ENCODE measurements at places on chromosomes 5 and 9.

DNA sequence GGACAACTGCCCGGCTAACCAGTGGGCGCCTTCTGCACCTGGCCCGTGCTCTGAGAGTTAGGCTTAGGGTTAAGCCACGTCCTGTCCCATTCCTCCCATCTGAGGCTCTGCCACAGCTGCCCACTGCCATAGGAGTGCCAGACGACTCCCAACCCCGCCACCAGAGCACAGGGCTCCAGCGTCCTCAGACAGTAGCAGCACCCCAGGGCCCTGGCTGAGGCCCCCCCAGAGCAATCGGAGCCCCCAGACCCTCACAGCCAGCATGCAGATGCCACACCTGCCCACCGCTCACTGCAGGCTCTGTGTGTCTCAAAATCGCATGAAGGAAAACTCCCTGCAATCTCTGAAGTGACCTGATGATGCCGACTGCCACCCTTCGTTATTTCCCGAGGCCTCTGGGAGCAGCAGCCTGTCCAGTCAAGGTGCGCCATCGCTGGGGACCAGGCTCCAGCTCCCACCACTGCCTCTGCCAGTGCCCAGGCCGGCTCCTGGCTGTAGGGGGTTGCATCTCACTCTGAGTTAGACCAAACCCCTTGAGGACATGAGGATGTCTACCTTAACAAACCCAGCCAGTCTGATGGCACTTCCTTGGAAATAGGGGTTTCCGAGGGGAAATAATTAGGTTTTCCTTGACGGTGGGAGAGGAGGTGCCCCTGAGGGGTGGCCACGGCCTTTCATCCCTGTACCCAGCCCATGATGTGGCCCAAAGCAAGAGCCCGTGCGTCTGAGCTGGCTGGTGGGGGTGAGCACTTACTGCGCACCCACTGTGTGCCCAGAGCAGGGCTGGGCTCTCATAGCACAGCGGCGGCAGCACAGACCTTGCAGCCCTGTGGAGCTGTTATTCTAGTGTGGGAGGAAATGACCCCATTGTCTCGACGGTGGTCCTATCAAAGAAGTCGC, 58.0 kb upstream of the RNF130 start:
- no peak for DNase-seq

DNA sequence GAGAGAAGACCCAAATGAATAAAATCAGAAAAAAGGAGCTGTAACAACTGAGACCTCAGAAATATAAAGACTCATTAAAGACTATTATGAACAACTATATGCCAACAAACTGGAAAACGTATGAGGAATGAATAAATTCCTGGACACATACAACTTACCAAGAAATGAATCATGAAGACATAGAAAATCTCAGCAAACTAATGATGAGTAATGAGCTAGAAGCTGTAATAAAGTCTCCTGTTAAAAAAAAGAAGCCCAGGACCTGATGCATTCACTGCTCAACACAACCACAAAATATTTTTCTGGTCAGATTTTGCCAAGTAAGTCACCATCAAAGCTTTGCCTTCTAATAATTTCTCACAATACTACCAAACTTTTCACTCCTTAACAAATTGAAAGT, 666.7 kb downstream of the LRRC70 start:
- DNase-seq: no peak

- no peak for DNase-seq
These were observed 43.2 kb upstream of the PRSS3 start for GRCh38 chr9:33752130-33752637.

DNA sequence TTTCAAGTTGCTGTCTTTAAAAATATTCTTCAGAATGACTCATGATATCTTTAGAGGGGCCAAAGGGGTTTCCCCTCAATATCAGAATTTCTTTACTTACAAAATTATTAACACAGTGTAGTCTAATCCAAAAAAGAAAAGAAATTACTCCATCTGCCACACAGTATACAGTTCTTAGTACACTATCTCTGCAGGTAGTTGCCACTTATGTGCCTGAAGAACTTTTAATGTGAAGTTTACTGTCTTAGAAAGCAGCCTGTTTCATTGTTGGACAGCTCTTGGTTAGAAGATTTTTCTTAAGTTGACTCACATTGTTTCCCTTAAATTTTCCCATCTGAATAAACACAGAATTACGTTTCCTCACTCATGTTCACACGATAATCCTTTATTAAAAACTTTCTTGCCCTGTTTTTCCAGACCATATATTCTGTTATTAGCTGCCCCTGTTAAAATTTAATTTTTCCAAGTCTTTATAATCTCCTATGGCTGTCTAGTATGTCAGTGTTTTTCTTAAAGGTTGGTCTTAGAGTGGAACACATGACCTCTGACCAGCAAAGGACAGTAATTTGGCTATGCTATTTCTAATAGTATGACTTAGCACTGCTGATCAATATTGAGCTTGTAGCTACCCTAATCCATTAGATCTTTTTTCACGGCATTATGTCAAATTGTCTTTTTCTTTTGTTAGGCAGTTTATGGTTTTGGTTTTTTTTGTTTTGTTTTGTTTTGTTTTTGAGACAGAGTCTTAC, 21.8 kb upstream of the FKTN start:
- DNase-seq: no peak

- peak; percentile 58 for DNase-seq
These were observed 92.7 kb downstream of the DAB2IP start for GRCh38 chr9:121744002-121744686.

- DNase-seq: no peak
These were observed 81.6 kb upstream of the MPDZ start for GRCh38 chr9:13361076-13361475.

DNA sequence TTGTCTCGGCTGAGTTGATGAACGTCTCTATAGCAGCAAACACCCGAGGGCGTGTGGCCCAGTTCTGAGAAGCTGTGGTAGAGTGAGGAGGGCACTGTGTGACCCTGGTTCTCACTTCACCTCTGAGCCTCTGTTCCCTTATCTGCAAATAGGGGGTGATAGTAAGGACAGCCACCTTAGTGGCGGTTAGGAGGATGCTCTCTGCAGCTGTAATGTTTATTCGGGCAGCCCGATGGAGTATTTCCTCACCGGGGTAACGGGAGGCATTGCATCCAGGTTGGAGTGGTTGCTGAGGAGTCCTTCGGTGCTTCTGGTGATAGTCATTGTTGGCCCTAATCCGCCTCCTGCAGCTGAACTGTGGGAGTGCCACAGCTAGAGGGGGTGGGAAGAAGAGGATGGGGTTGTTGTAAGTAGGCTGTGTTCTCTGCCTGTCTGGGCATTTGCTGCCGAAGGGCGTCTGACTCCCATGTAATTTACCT, 13.9 kb downstream of the PRRC2B start:
- DNase-seq: peak; percentile 62

All from HEK293T (cell line).